Ovary (tissue), 10 donors: ENCODE measurements at places on chromosomes 2 and 18. TPM values are rescaled to one million over a fixed set of nuclear protein-coding genes. Genes with fewer than 3 reads are reported as not detected.

IL18R1 gene
- 2.0 TPM for total RNA-seq

TUBA3D gene
- not detected for total RNA-seq

PXDN gene
- total RNA-seq: 47.9 TPM

CCL20 gene
- 6.4 TPM for total RNA-seq

CSRNP3 gene
- 13.9 TPM for total RNA-seq

ATP6V1C2 gene
- total RNA-seq: not detected

ZNF892 gene
- 6.5 TPM for total RNA-seq

KCNJ13 gene
- not detected for total RNA-seq

TRPM8 gene
- total RNA-seq: not detected

DNAH7 gene
- 2.3 TPM for total RNA-seq

LIMS4 gene
- total RNA-seq: 0.99 TPM

CDK5R2 gene
- total RNA-seq: not detected

DNER gene
- total RNA-seq: 2.7 TPM

CRYBA2 gene
- not detected for total RNA-seq

GPAT2 gene
- 8.0 TPM for total RNA-seq

ZNF396 gene
- 2.9 TPM for total RNA-seq

ONECUT2 gene
- total RNA-seq: 0.15 TPM

DNAJC10 gene
- total RNA-seq: 68.4 TPM

UPP2 gene
- not detected for total RNA-seq

LRRC30 gene
- not detected for total RNA-seq

RGPD4 gene
- total RNA-seq: not detected

NEB gene
- total RNA-seq: 0.48 TPM

NGEF gene
- 1.5 TPM for total RNA-seq

EFR3B gene
- total RNA-seq: 2.1 TPM

DIPK1C gene
- total RNA-seq: not detected

BOK gene
- total RNA-seq: 13.5 TPM

NPHP1 gene
- total RNA-seq: 6.1 TPM

AGFG1 gene
- total RNA-seq: 49.9 TPM

CNDP1 gene
- total RNA-seq: 0.35 TPM

MROH2A gene
- not detected for total RNA-seq

ABHD1 gene
- 1.1 TPM for total RNA-seq

ERFE gene
- 0.69 TPM for total RNA-seq

HOXD12 gene
- total RNA-seq: not detected

CACNB4 gene
- total RNA-seq: 0.83 TPM

AFF3 gene
- total RNA-seq: 16.1 TPM

COL3A1 gene
- total RNA-seq: 192 TPM

TDRD15 gene
- total RNA-seq: not detected

L3MBTL4 gene
- total RNA-seq: 23.7 TPM

TBR1 gene
- total RNA-seq: not detected

GPR45 gene
- total RNA-seq: not detected

PLEK gene
- total RNA-seq: 5.1 TPM

ANTXR1 gene
- total RNA-seq: 131 TPM
